Right atrium auricular region (tissue), 2 donors: ENCODE measurements at places on chromosomes 1 and 21.

- H3K27ac ChIP-seq: no peak overlapping the region
- H3K27me3 ChIP-seq: no peaks in the 10 kb centered on the region
- peaks cover 10% of the 10 kb centered on the region for H3K4me1 ChIP-seq
- H3K4me3 ChIP-seq: no peak overlapping the region
These were observed 5.3 kb downstream of the C1orf159 start for GRCh38 chr1:1110561-1110971.

GRCh38 chr1:84170171-84170570 lies 26.1 kb downstream of the PRKACB start:
- no peak overlapping the region for H3K4me3 ChIP-seq
- no peak overlapping the region for H3K27ac ChIP-seq
- no peaks in the 10 kb centered on the region for H3K27me3 ChIP-seq

DNA sequence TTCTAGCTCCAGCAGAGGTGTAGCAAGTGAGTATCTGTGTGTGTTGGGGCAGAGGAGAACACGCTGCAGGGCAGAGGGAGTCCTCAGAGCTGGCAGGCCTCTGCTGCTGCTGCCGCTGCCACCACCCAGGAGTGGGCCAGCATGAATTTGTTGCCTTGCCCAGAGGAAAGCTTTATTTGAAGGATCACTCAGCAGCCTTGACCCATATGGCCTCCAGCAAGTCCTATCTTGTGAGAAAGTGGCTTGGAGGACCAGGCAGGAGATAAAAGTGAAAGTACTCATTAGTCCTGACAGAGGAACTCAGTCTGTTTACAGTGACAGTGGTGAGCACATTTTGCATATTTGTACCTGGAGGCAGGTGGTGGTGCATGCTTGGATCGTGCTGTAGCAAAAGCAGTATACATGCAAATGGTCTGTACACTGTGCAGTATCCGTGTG lies 3.1 kb downstream of the TRAF5 start:
- H3K4me1 ChIP-seq: peaks cover 30% of the 10 kb centered on the region
- no peak overlapping the region for H3K27ac ChIP-seq
- H3K27me3 ChIP-seq: no peaks in the 10 kb centered on the region
- no peaks in the 10 kb centered on the region for H3K36me3 ChIP-seq
- no peak overlapping the region for H3K4me3 ChIP-seq
- DNase-seq: no peak

DNA sequence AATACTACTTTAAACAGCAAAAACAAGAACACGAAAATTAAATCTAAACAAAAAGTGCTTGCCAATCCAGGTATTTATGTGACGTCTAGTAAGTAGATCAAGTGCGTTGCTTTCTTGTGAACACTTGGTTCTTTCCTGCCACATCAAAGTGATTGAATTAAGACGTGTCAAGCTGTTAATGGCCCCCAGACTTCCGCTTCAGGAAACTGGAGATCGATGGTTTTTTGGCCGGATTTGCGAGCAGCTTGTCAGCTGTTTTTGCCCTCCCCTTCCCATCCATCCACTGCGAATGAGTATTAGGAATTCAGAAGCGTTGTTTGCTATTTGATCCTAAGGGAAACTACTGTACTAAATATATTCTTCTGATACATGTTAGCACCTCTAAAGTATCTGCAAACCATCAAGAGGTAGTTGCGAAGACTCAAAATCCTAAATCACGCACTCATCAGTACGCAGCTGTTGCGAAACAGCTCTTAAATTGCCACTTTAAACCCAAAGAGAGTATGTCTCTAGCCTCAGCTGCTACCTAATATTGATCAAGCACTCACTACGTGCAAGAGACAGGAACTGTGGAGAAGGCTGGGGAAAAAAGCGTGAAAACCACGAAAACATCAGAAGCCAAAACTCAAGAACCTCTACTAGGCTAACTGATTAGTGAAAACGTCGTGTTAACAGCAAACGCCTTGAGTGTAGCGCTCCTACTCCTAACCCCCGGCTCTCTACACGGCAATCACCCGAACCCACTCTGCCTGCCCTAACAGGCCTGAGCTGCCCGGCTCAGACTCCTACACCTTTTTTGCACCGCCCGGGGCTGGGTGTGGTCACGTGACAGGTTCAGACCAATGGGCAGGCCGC lies 473 bp upstream of the BRDT start:
- no peaks in the 10 kb centered on the region for H3K27me3 ChIP-seq
- H3K4me3 ChIP-seq: no peak overlapping the region
- no peaks in the 10 kb centered on the region for H3K36me3 ChIP-seq
- no peaks in the 10 kb centered on the region for H3K4me1 ChIP-seq

- no peak overlapping the region for H3K27ac ChIP-seq
- no peaks in the 10 kb centered on the region for H3K4me1 ChIP-seq
- H3K36me3 ChIP-seq: no peaks in the 10 kb centered on the region
- no peaks in the 10 kb centered on the region for H3K27me3 ChIP-seq
- no peak for DNase-seq
These were observed 25.7 kb upstream of the MAGOH start for GRCh38 chr1:53264048-53264447.

GRCh38 chr1:48018799-48019198 lies 21.6 kb upstream of the TRABD2B start:
- H3K4me1 ChIP-seq: no peaks in the 10 kb centered on the region
- H3K4me3 ChIP-seq: no peak overlapping the region
- DNase-seq: no peak
- H3K27me3 ChIP-seq: no peaks in the 10 kb centered on the region
- no peaks in the 10 kb centered on the region for H3K36me3 ChIP-seq

DNA sequence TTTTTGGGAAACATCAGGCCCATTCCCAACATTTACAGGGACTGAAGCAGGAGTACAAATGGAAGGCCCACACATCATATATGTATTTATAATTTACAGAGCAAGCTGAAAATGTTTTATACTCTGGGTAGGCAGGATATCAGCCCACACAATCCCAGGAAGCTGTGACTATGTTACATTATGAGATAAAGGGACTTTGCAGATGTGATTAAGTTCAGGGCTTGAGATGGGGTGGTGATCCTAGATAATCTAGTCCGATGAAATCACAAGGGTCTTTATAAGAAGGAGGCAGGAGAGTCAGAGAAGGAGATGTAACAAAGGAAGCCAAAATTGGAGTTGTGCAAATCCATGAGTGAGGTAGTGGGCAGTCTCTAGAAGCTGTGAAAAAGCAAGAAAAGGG lies 160.5 kb downstream of the PDE4B start:
- H3K36me3 ChIP-seq: no peaks in the 10 kb centered on the region
- no peak for DNase-seq
- no peaks in the 10 kb centered on the region for H3K27me3 ChIP-seq
- no peak overlapping the region for H3K27ac ChIP-seq
- no peaks in the 10 kb centered on the region for H3K4me1 ChIP-seq

- no peaks in the 10 kb centered on the region for H3K36me3 ChIP-seq
- no peaks in the 10 kb centered on the region for H3K4me1 ChIP-seq
- peak overlapping the region; percentile 32 for H3K4me3 ChIP-seq
- DNase-seq: no peak
- H3K27me3 ChIP-seq: no peaks in the 10 kb centered on the region
These were observed 17.7 kb downstream of the RAP1GAP start for GRCh38 chr1:21651214-21652042.

GRCh38 chr21:44454747-44455523 lies at the start of gene LRRC3:
TSS of gene LRRC3 (plus strand) at chr21:44455510. CDS start at chr21:44456645, 1,135 bp downstream.
- H3K36me3 ChIP-seq: no peaks in the 10 kb centered on the region
- H3K4me1 ChIP-seq: no peaks in the 10 kb centered on the region
- no peaks in the 10 kb centered on the region for H3K27me3 ChIP-seq
- H3K4me3 ChIP-seq: peak within 1 kb of the TSS; percentile 76
- DNase-seq: peak; percentile 83
- H3K27ac ChIP-seq: peak within 1 kb of the TSS; percentile 29

DNA sequence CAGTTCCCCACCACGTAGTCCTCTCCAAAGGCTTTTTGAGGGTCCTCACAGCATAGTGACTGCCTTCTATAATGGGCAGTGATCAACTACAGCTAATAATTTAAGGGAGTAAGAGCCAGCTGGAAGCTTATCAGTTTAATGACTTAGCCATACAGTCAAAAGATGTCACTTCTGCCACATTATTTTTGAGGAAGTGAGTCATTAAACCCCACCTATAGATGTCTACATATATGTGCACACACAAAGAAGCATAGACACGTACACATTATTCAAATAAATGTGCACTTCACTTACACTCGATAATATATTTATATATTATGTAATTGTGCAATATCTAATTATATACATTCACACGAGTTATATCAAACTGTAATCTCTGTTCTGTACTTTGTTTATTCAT lies 1704.7 kb downstream of the KCNT2 start:
- no peak for DNase-seq
- no peaks in the 10 kb centered on the region for H3K4me1 ChIP-seq
- no peaks in the 10 kb centered on the region for H3K36me3 ChIP-seq
- H3K27ac ChIP-seq: no peak overlapping the region

- H3K27ac ChIP-seq: no peak overlapping the region
- H3K4me1 ChIP-seq: peaks cover 7% of the 10 kb centered on the region
- no peaks in the 10 kb centered on the region for H3K27me3 ChIP-seq
- H3K36me3 ChIP-seq: no peaks in the 10 kb centered on the region
- no peak for DNase-seq
These were observed 4.6 kb upstream of the FBXO42 start for GRCh38 chr1:16356867-16357266.

- H3K4me3 ChIP-seq: no peak overlapping the region
- H3K4me1 ChIP-seq: no peaks in the 10 kb centered on the region
- H3K36me3 ChIP-seq: no peaks in the 10 kb centered on the region
- H3K27ac ChIP-seq: no peak overlapping the region
These were observed 19.3 kb downstream of the DOP1B start for GRCh38 chr21:36175771-36176565.

- no peaks in the 10 kb centered on the region for H3K36me3 ChIP-seq
- peaks cover 56% of the 10 kb centered on the region for H3K4me1 ChIP-seq
- peak overlapping the region; percentile 90 for H3K27ac ChIP-seq
- H3K4me3 ChIP-seq: no peak overlapping the region
These were observed 28.9 kb upstream of the NPPB start for GRCh38 chr1:11887666-11888007.

GRCh38 chr1:110481968-110482623 lies 31.1 kb downstream of the PROK1 start:
- H3K27ac ChIP-seq: no peak overlapping the region
- H3K4me3 ChIP-seq: no peak overlapping the region
- H3K4me1 ChIP-seq: peaks cover 19% of the 10 kb centered on the region
- no peaks in the 10 kb centered on the region for H3K27me3 ChIP-seq

GRCh38 chr1:179175011-179175841 lies 54.3 kb downstream of the ABL2 start:
- no peak for DNase-seq
- H3K27me3 ChIP-seq: no peaks in the 10 kb centered on the region
- no peak overlapping the region for H3K4me3 ChIP-seq
- H3K4me1 ChIP-seq: peaks cover 26% of the 10 kb centered on the region
- no peaks in the 10 kb centered on the region for H3K36me3 ChIP-seq
- H3K27ac ChIP-seq: peak overlapping the region; percentile 71

DNA sequence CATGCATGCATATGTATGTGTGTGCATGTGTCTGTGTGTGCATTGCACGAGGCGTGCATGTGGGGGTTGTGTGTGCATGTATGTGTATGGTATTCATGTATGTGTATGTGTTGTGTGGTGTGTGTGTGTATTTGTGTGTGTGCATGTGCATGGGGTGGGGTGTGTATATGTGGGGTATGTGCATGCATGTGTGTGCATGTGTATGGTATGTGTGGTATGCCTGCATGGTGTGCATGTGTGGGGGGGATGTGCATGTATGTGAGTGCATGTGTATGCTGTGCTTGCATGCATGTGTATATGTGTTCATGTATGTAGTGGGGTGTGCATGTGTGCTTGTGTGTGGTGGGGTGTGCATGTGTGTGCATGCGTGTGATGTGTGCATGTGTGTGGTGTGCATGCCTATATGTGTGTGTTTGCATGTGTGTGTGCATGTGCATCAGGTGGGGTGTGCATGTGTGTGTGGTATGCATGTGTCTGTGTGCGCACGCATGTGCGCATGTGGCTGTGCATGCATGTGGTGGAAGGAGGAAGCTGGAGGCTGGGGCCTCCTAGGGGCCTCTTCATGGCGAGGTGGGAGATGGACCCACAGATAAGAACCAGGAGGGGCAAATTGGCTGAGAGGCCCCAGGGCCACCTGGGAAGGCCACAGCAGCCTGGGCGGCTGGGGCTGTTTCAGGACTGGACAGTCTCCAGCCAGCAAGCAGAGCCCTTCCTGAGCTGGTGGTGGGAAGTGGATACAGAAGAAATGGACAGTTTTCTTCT lies 35.9 kb upstream of the ARF1 start:
- H3K27me3 ChIP-seq: no peaks in the 10 kb centered on the region
- H3K4me1 ChIP-seq: no peaks in the 10 kb centered on the region
- H3K36me3 ChIP-seq: no peaks in the 10 kb centered on the region
- no peak overlapping the region for H3K4me3 ChIP-seq
- no peak overlapping the region for H3K27ac ChIP-seq
